ENCODE measurements at places on chromosomes 13 and 19.

DNA sequence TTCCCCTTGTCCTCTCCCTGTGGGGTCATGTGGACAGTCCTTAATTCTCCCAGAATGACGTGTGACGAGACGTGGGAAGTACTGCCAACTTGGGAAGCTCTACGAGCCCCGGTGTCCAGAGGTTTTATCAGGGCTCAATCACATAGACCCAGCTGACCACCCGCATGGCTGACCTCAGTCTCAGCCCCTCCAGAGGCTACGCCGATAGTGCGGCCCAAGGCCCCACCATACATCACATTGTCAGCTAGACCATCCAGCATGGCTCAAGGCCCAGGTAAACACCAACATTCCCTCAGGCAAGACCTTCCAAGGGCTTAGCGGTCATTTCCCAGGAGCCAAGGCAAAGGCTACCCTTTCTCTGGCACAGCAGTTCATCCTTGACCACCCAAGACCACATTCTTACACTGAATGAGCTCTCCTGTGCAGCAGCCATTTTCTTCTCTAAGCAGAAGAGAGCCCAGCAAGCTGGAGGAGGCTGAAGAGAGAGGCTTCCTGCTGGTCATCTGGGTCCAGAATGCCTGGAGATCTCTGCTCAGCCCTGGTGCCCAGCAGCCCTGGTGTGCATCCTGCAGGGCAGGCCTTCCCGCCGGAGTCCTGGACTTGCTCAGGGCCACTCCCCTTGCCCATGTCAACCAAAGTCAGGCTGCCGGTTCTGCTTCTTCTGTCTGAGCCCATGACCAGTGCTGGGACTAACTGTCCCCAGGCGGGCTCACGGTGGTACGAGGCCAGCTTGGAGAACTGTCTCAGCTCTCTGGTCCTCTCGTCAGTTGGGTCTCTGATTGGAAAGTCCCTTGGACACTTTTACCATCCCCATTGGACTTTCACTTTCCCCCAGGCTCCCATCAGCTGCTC is 7.9 kb upstream of the F10 start:
- no peak for DNase-seq

DNA sequence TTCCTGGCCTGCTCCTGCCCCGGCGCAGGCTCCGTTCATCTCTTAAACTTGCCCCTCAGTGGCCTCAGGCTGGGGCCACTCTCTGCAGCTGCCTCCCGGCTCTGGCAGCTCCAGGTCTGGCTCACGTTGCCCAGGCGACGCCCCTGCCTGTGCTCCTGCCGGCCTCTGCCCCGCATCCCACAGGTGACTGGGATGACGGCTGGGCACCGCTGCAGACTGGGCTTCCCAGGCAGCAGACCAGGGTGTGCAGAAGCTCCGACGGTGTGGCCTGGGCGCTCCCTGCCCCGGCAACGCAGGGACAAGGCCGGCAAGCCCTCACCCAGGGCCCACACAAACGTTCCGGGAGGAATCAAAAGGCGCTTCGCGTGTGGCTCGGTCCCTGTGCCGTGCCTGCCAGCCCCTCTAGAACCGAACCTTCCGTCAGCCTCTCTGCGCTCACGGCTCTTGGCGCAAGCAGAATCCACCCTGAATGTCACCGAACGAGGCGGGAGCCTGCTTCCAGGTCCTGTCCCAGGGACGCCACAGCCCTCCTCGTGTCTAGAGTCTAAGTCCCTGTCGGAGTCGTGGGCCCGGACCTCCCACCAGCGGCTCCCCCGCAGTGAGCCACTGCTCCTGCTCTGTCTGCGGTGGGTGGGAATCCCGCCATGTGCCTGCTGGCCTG is 64.8 kb downstream of the MLLT1 start:
- no peak for DNase-seq

DNA sequence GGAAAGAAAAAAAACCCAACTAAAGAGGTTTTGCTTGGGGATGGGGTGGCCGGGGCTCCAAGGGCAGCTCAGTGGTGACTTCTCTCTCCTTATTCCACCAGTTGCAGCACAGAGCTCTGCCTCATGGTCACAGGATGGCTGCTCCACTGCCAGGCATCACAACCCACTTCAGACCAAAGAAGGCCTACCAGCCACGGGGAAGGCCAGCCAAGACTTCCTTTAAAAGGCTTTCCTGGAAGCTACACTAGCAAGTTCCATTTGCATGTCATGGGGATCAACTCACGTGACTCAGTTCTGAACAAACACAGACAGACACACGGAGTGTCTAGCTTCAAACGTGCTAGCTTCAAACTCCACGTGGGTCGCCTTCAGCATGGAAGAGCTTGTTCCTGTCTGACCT is 13.2 kb upstream of the EIF3G start:
- no peak for DNase-seq

- no peak for DNase-seq
Observed at GRCh38 chr13:73230716-73231115, 171.9 kb downstream of the KLF5 start.

DNA sequence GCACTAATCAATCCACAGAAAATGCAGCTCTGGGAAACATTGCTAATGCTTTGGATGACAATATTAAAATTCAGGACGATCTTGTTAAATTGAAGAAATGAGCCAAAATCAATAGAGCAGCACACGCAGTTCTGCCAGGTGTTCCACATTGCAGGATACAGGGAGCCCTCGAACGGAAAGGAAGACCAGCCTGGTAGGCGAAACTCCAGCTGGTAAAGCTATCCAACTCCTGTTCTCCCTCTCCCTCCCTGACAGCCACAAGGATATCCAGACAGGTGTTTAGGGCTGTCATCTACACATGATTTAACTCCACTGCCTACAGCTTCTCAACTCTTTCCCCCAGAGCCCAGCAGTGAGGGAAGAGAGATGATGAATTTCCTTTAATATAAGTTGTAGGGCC is 67.7 kb downstream of the EPSTI1 start:
- no peak for DNase-seq

DNA sequence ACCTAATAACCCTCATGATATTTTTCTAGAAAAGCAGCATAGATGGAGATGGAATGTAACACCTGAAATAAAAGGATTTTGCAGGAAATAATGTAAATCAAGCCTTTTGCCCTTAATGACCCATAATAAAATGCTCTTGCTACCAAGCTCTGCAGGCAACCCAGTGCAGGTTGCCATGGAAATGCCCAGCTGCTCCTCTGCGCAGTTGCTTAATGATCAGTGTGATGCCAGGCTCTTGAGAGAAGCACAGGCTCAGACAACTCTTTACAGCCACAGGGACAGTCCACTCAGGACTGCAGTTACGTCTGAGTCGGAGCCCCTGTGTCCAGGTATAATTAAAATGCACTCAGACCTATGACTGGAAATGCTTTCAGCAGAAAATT is 165.5 kb downstream of the LACC1 start:
- no peak for DNase-seq

DNA sequence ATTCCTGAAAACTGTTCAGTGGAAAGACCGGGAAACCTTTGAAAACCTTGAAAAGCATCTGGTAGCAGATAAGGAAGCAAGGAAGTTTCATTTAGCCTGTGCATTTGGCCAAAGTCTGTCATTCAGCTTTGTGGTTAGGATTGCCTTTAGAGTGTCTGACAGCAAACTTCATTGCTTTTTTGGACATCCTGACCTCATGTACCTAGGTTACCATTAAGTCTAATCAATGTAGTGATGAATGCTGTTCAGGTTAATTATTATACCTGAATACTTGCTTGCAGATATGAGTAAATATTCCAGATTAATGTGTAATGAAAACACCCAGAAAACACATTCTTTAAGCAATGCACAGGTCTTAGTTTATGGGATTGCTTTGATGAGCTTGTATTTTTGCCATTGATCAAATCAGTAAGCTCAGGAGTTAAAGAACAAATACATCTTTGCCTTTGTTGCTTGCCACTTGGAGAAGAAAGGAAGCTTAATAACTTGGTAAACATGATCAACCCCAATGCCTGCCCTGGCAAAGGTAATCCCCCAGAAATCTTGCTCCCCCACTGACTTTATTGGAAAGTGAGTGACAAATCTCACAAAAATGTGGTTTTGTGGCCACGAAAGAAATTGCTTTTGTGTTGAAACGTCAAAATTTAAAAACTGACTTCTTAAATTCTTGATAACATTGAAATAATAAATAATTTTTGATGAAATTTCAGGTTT is 87.4 kb downstream of the SLC15A1 start:
- DNase-seq = no peak

- no peak for DNase-seq
Observed at GRCh38 chr13:30241532-30241931, 65.8 kb downstream of the KATNAL1 start.

Data from NCI-H1694 (cell line).